ENCODE measurements at places on chromosomes 5 and 9. TPM values are rescaled to one million over a fixed set of nuclear protein-coding genes. Genes with fewer than 3 reads are reported as not detected.
A peak's percentile ranks its signal among the peaks of the same experiment; 100 is the strongest.

DNA sequence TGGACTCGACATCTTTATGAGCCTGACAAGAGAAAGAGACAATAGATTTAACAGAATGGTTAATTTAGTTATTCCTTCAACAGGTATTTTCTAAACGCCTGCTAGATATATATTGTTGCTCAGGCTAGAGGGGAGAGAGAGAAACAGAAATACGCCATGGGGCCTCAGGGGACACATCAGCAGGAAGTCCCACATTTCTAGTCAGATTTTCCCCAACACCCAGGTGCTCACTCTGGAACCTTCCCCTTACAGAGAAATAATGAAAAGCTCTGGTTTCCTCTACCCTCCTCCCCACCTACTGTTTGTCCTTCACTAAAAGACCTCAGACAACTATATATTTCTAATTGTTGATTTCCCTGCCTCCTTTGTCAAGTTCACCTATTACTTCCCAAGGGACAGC lies 130.3 kb upstream of the TBC1D2 start:
- DNase-seq, result no peak

DNA sequence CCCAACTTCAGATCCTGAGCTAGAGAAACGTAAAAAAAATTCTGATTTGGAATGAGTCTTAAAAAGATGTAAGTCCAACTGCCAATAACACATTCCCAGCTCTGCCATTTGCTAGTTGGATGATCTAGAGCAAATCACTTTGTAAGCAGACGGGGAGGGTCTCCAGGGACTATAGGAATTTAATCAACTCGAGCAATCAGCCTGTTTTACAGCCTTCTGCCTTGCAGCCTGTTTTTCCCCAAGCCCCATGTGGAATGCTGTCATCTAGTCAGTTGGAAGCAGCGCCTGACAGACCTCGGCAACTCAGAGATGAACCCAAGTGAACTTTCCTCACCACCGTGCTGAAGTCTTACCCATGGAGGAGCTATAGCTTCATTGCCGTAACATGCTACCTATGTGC lies 34.8 kb upstream of the HRH2 start:
- DNase-seq, result no peak

DNA sequence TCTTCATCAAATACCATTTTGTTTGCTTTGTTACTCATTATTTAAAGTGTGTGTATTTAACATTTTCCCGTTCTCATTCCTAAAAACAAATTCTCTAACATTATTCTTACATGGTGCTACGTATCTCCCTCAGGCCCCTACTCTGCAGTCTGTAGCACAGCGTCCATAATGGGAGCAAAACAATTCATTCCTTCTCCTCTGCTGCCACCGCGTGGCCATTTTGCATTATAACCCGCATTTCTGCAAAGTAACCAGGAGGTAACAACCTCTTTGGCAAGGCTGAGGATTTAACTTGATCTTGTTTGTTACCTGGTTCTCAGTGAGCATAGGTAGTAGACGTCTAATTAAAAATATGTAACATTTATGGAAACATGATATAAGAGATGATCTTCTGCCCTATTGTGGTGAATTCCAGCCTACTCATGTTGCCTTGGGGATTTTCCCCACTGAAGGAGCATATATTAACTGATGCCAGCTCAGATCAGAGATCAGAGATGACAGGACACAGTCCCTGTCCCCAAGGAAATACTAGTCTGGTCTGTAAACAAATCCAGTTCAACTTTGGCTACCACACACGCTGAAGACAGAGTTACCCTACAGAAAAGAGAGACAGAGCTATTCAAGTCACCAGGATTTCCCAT lies 10.5 kb downstream of the OR1K1 start:
- DNase-seq, result peak; percentile 85

SLC22A4 gene
- 1.3 TPM for total RNA-seq

DNA sequence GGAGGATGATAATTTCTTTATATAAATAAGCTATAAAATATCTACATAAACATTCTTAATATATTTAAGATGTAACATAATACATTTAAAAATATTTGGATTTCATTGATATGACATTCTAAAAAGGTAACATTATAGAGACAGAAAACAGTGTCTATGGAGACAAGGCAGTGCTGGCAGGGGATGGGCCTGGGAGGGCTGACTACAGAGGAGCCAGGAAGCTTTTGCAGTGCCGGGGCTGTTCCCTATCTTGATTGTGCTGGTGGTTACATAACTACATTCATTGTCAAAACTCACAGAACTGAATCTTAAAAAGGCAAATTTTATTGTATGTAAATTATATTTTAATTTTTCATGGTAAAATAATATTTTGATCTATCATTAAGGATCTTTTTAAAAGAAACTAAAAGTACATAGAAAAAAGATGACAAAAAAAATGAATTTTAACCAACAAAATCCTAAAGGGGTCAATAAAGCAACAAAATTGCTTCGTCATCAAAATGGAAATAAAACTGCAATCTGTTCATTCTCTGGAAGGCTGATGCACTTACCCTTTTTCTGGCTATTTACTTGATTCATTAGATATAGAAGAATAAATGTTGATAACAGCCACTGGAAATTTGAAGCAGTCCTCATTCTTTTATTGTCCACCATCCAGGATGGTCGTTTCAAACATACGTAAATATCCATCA lies 26.3 kb downstream of the LIFR start:
- DNase-seq, result no peak

CTNND2 gene
- not detected for total RNA-seq

- DNase-seq, result no peak
Observed at GRCh38 chr9:86944796-86945727, 2.2 kb downstream of the GAS1 start.

NR5A1 gene
- not detected for total RNA-seq

DNA sequence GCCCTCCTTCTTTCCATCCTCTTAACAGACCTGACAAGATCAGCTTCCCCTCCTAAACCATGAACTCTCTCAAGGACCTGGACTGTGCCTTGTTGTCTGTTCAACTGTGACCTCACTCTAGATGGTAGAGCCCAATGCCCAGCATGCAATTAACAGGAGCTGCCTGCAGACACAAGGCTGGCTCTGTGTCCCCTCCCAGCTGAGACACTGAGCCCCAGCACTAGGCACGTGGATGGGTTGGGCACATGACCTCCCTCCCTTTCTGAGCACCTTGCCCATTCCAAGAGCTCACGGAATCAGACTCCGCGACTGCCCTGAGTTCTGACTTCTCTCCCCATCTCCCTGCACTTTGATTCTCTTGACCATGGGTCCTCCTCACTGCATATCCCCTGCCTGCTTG lies 93.5 kb upstream of the LRRTM2 start:
- DNase-seq, result no peak

GRCh38 chr5:122415030-122415800 lies 103.2 kb downstream of the SNCAIP start:
- peak; percentile 16 for DNase-seq

GRCh38 chr5:77266291-77266690 lies 55.8 kb downstream of the PDE8B start:
- no peak for DNase-seq

Data from activated CD4-positive, alpha-beta memory T cell treated with anti-CD3 and anti-CD28 coated beads for 36 hours (primary cell).